Stimulated activated CD8-positive, alpha-beta memory T cell treated with anti-CD3 and anti-CD28 coated beads, Interleukin-12 subunit alpha, Interleukin-12 subunit beta, amount 100 ng/mL, for 4 hours (primary cell): ENCODE measurements at places on chromosomes 7 and 10.

- DNase-seq: no peak
Observed at GRCh38 chr10:43375401-43376020, 4.1 kb downstream of the FXYD4 start.

GRCh38 chr7:141073641-141074161 lies at the start of gene TMEM178B:
Gene TMEM178B (plus strand): TSS chr7:141074064.
- DNase-seq: no peak

DNA sequence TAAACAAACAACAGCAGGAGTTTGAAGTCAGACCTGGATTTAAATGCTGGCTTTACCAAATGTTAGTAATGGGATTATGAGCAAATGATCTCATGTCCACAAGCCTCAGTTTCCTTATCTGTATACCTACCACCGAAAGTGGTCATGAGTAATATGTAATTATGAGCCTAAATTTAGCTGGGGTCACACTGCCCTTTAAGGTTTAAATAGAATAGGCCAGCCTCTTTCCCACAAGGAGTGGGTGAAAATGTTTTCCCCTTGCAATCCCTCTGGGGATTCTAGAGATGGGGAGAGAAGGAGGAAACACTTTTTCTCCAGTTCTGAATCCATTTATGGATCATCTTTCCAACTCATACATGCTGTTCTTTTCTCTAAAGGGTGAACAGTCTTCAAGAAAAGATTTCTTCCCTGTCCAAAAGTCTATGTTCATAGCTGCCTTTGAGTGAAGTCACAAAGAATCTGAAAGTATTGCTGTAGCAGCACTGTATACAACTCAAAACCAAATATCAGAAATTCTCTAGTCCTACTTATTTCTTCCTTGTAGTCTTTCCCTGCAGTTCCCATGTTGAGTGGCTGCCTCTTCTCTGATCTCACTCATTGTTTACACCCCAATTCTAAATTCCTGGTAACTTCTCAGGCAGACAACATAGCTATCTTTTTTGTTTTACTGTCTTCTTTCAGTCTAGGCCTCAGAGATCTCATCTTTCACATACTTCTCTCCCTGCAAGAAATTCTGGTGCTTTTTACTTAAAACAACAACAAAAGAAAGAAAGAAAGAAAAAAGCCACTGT lies 7.4 kb upstream of the TSPAN12 start:
- no peak for DNase-seq

GRCh38 chr7:37927773-37928444 lies 7.5 kb downstream of the EPDR1 start:
- no peak for DNase-seq

GRCh38 chr10:30984563-30985328 lies 46.9 kb downstream of the ZNF438 start:
- DNase-seq: no peak

DNA sequence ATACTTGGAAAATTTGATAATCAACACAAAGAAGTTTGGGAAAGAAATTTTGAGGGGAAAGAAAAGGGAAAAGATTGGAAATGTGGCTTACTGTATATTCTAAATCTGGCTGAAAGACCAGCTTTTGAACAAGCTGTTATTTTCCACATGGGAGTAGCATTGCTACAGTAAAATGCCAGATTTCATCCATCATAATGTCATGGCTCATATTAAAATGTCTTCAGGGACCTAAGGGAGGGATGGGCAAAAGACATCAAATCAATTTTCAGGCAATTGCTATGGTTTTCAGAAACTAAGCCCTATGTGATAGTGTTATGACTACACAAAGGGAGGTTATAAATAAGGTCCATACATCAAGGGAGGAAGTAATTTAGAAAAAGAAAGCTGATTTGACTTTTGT lies 1116.9 kb upstream of the CELF2 start:
- DNase-seq: no peak

DNA sequence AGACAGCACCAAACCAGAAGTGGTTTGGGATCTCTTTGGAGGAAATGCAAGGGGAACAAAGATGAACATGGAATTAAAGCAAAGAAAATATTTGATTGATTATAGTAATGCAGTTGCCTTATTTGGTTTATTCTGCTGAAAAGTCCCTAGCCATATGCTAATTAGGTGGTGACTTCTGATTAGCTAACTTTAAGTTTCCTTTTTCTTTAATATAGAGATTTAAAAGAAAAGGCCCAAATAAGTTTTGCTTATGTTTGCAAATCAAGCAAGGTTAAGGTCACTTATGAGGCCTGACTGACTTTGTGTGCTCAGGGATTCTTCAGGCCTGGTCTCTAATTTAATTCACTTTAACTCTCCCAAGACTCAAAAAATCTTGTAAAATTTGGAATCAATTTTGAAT lies 6.2 kb upstream of the ANKRD22 start:
- DNase-seq: no peak

DNA sequence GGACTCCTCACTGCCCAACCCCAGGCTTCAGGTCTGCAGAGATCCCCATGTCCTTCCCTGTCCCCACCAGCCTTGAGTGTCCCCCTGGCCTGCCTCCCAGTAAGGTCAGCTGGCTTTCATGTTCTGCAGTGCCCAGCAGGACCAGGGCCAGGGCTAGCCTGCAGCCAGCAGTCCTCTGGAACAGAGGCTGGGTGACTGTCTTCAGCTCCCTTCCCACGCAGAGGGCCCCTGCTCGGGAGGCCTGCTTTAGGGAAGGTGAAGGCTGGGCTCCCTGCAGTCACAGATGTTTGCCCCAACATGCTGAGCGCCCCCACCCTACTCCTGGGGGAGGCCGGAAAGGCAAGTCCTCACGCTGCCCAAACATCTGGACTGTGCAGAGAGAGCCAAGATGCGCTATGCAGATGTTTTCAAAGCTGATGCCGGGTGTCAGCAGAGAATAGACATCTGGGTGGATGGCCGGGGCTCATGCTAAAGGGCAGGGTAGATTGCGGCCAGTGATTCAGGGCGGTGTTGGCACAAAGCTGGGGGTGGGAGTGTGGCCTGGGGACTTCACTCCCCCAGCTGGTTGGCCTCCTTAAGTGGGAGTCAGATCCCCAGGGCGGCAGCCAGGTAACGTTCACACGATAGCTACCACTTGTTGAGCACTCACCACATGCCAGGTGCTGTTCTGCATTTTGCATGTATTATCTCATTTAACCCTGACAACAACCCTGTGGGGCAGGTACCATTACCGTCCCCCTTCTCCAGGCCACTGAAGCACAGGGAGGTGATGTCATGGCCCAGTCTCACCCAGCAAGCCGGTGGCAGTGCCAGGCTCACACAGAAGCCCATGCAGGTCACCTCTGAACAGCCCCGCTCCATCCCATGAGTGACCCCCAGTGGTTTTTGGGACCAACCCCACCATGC lies 71.2 kb upstream of the COL13A1 start:
- no peak for DNase-seq

GRCh38 chr7:92840316-92840715 lies 3.9 kb upstream of the CDK6 start:
- no peak for DNase-seq

DNA sequence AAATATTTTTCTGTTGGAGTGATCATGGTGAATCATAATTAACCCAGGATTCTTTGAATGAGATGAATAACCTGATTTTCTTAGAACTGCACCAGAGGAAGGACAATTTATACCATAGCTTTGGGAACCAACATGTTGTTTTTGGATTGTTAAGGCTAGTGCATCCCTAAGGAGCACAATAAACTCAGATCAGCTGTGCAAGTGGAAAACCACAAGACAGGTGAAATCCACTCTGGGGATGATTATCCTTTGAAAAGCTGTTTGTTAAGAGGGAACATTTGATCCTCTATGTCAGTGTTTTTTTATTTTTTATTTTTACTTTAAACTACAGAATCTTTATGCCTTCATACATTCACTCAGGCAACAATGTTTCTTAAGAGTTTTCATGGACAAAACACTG lies 232.1 kb upstream of the PCLO start:
- no peak for DNase-seq

DNA sequence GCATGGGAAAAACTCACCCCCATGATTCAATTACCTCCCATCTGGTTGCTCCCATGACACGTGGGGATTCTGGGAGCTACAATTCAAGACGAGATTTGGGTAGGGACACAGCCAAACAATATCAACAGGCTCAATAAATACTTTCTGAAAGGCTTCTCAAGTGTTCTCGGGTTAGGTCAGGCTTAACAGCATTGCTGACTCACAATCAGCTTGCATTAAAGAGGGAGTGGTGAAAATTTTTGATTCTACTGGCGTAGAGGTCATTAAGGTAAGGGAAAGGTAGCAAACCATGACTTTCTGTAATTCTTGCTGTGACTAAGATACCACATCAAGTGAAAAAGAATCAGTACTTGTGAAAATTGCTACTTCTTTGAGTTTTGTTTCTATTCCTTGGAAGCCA lies 126.4 kb downstream of the JCAD start:
- no peak for DNase-seq

GRCh38 chr10:118992496-118992895 lies 37.0 kb upstream of the NANOS1 start:
- no peak for DNase-seq

DNA sequence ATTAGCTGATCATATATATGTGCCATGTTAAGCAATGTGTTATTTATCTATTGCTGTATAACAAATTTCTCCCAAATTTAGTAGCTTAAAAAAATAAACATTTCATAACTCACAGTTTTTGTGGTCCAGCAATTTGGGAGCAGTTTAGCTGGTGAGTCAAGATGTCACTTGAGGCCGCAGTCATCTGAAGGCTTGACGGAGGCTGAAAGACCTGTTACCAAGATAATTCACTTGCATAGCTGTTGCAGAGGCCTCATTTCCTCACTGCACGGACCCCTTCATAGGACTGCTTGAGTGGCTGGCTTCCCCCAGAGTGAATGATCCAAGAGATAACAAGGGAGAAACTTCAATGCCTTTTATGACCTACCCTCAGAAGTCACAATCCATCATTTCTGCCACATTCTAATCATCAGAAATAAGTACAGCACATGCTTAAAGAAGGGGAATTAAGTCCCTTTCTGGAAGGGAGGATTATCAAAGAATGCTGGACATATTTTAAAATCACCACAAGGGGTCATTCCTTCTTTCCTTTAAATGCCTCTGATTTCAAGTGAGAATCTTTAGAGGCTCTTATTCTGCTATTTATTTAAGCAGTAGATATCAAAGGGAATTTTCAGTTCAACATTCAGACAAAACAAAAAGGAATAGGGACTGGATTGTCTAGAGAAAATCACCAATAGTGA lies 10.5 kb upstream of the SRPK2 start:
- no peak for DNase-seq

DNA sequence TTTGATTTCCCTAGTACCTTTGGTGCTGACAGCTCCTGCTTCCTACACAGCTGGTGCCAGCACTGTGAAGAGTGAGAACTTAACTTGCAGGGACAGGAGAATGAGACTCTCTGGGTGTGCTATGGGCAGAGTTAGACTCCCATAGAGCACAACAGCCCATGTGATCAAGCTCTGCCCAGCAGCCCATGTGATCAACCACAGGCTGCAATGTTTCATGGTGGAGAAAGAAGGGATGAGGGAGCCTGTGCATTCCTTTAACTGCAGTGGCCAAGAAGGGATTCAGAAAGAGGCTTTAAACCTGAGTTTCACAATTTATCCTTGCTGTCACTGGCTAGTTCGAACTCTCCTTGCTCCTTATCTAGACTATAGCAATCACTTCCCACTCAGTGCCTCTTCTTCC lies 10.0 kb upstream of the MEST start:
- DNase-seq: no peak

GRCh38 chr7:27389496-27389895 lies 146.9 kb downstream of the EVX1 start:
- no peak for DNase-seq

- no peak for DNase-seq
Observed at GRCh38 chr10:293636-294035, 158.4 kb downstream of the ZMYND11 start.

DNA sequence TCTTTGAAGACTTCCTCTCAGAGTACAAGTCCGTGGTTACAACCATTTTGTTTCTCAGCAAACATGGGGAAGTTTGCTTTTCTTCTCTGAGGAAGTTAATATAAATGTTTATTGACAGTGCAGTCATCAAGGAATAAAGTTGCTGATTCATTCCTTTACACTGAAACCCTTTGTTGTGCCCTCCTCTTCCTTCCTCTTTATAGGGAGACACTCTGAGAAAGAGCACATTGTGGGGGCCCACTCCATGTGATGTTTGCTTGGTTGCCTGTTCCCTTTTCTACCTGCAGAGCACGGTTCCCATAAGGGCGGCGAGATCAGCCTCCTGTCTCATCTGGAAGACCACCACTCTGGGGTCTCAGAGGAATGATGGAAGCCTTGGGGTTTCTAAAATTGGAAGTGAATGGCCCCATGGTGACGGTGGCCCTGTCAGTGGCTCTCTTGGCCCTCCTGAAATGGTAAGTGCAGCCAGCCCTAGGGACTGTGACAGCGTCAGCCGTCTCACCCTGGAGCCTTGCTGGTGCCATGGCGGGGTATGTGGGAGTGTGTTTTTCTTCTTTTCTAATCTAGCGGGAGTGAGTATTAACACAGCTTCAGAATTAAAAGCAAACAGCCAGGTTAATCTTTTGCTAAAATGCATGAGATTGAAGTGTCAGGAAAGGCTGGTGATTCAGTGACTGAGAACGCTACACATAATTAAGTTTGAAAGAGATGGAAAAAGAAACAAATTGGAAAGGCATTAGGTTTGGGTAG lies at the start of gene TBXAS1:
Gene TBXAS1, plus strand, starts transcription at position 240 of the 750 bp plus-strand sequence. Its CDS starts 127 bp downstream, at position 367.
- no peak for DNase-seq

- DNase-seq: no peak
Observed at GRCh38 chr10:62990126-62990525, 143.0 kb upstream of the NRBF2 start.

GRCh38 chr10:15558136-15558535 lies 161.6 kb downstream of the ITGA8 start:
- no peak for DNase-seq

DNA sequence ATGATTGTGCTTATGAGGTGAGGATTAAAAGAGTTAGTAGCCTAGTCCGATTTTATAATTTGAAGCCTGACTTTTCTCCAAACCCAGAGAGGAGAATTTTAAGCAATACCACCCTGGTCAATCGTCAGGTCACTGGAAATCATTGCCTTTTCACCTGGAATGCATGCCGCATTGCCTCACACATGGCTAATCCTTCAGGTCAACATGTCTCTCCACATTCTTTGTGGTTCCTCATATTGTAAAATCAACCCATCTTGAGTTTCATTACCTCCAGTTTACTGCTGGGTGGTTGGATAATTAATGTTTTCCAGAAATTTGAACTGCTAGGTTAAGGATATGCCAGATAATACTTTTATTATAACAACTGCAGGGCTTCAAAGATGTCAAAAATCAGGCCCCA lies 55.6 kb upstream of the SEMA3E start:
- DNase-seq: no peak

GRCh38 chr10:89837165-89838043 lies 136.0 kb downstream of the KIF20B start:
- DNase-seq: peak; percentile 8

- no peak for DNase-seq
Observed at GRCh38 chr10:43598446-43598845, 7.8 kb upstream of the ZNF485 start.

- DNase-seq: no peak
Observed at GRCh38 chr7:266851-267840, 22.8 kb upstream of the FOXL3 start.

GRCh38 chr7:42145539-42145938 lies 91.5 kb downstream of the GLI3 start:
- no peak for DNase-seq

- DNase-seq: no peak
Observed at GRCh38 chr7:20301311-20301939, 29.3 kb upstream of the ITGB8 start.

GRCh38 chr7:82224529-82224928 lies 219.0 kb downstream of the CACNA2D1 start:
- no peak for DNase-seq
